ENCODE measurements at places on chromosomes 16 and 17.
A peak's percentile ranks its signal among the peaks of the same experiment; 100 is the strongest.

- no peak for DNase-seq
These were observed 21.1 kb upstream of the SPPL2C start for GRCh38 chr17:45823598-45823997.

DNA sequence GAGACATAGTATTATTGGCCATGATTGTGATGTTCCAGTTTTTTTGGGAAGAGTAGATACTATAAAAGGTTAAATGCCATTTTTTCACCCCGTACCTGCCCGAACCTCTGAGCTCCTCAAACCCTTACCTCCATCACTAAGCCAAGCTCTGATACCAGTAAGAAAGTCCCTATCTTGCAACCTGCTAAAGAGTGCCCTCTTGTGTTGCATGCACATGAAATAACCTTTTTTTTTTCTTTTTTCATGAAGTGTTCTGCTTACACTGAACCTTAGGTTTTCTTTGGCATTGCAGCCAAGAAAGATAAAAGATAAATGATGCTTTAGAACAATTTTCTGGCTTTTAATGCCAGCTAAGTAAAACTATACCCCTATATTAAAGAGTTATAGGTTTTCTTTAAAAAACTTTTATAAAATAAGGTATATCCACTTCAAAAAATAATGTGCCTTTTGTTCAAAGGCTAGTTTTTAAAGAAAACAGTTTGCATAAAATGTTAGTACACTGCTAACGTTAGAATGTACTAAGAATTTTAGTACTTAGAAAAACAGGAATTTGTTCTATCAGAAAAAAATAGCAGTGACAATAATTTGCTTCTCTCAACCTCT is 295.3 kb upstream of the PMFBP1 start:
- no peak for DNase-seq

DNA sequence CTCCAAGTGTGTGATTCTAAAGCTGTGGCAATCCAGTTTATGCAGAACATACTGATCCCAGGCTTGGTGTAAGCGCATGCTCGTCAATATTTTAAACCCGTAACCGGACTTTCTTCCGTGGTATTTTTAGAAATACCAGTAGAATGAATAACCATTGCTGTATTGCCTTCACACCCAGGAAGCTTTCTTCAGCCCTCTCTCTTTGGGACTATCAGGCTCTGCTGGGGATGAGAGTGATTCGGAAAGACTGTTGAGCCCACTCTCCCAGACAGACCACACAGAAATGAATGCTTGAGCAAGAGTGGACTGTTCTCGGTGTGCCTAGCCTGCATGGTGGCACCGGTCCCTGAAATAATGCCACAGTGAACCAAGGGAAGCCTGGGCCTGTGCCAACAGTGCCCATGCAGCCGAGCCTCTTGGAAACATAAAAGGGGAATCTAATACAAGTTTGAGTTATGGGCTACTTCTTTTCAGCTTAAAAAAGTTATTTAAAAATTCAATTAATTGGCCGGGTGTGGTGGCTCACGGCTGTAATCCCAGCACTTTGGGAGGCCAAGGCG is 89.9 kb upstream of the ELAC2 start:
- DNase-seq: no peak

DNA sequence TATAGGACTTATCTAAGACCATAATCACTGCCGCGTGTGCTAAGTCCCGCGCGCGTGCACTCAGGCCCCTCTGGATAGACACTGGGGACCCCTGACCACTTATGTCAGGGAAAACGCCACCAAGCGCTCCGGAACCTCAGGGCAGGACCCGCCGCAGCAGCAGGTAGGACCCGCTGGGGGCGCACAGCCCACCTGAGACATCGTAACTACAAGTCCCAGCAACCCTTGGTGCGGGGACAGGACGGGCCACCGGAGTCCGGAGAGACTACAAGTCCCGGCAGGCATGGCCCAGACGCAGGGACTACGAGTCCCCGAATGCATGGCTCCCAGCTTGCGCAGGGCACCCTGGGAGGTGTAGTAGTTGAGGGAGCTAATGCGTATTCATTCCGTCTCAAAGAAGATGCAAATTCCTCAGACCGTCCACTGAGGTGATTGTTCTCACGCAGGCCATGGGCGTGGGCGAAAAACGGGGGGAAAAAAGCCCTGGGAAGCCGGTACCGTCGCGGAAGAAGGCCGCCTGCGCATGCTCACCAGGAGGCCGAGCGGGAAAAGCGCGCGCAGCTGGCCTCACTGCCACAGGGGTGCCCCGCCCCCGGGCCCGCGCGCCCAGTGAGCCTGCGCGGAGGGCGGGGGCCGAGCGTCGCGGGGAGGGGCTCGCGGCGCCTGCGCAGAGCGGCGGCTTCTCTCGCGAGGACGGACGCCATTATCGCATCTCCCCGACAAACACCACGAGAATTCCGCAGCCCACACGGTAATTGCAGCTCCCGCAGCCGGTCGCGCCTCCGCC is at the start of gene BANP:
TSS of gene BANP (plus strand) at position 670 of the 787 bp plus-strand sequence. CDS start 23,682 bp downstream, outside the sequence.
- DNase-seq: peak; percentile 96

DNA sequence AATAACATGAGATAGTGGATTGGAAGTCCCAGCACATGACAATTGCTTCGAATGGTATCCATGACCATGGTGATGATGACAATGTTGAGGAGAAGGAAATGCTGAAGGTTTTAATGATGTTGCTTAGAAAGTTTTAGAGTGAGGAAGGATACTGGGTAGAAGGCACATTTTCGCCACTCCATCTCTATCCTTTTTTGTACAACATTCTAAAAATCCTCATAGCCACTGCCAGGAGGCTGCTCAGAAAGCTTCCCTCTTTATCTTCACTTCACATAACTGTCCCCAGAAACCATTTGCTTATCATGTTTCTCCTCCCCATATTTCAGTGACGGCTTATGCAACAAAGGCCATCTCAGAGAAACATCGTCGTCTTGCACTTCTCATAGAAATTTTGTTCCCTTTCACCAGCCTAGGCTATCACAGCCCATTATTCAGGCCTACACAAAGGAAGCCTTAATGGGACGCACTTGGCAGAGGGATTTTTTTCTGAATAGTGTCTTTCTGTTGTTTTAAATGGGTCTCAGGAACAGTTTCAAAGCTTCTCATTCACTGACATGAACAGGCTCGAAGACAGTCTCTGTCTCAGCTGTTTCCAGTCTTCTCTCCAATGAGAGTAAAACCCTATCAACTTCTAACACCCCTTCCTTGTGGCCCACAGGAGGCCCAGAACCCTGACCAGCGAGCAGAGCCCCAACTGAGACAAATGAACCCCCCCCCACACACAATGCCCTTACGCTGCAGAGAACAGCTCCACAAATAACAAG is 506.7 kb downstream of the HAPSTR1 start:
- DNase-seq: no peak

- DNase-seq: no peak
These were observed 86.8 kb downstream of the WWP2 start for GRCh38 chr16:69848637-69849545.

DNA sequence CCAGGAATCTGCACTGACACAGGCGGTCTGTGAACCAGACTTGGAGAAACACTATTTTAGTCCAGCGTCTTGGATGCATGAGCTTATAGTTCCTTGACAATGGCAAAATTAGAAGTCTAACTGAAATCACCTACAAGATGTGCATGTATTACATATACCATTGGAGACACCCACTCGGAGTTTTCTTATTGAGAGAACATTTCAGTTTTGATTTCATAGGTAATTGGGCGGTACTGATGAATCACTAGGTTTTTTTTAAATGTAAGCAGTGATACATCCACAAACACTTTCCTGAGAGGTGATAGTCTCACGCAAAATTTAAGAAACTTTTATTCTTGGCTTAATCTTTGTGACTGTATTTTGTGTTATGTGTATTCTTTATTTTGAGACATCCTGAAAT is 69.8 kb downstream of the PRKCA start:
- DNase-seq: no peak

GRCh38 chr16:35574454-35575431 is 2115.3 kb downstream of the TP53TG3F start:
- no peak for DNase-seq

DNA sequence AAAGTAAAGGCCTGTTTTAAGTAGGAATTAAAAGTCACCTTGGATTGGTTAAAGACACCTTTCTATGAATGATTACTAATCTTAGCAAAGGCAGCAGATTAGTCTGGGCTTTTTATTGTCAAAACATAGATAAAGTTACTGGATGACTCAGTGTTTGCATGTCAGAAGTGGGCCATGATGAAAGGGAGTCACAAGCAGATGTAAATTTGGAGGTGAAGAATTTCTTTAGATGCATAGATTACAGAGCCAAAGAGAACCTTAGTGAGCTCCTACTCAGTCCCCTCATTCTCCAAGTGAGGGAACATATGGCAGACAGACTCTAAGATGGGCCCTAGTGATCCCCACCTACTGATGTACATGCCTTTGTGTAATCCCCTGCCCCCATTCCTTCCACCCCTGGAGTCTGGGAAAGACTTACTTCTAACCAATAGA is 124.5 kb downstream of the HS3ST3A1 start:
- no peak for DNase-seq

DNA sequence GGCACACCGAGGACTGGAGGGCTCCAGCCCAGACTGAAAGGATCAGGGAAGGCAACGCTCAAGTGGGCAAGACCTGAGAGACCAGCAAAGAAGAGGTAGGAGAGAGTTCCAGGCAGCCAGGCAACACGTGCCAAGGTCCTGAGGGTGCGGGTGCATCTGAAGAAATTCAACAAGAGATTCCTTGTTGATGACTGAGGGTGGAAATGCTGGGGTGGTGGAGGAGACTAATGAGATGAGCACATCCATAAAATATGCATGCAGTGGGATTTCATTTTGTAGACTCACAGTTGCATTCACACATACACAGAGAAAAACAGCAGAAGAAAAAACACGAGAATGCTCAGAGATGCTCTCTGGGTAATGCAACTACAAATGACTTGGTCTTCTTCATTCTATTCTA is 154.8 kb upstream of the FOXF1 start:
- no peak for DNase-seq

DNA sequence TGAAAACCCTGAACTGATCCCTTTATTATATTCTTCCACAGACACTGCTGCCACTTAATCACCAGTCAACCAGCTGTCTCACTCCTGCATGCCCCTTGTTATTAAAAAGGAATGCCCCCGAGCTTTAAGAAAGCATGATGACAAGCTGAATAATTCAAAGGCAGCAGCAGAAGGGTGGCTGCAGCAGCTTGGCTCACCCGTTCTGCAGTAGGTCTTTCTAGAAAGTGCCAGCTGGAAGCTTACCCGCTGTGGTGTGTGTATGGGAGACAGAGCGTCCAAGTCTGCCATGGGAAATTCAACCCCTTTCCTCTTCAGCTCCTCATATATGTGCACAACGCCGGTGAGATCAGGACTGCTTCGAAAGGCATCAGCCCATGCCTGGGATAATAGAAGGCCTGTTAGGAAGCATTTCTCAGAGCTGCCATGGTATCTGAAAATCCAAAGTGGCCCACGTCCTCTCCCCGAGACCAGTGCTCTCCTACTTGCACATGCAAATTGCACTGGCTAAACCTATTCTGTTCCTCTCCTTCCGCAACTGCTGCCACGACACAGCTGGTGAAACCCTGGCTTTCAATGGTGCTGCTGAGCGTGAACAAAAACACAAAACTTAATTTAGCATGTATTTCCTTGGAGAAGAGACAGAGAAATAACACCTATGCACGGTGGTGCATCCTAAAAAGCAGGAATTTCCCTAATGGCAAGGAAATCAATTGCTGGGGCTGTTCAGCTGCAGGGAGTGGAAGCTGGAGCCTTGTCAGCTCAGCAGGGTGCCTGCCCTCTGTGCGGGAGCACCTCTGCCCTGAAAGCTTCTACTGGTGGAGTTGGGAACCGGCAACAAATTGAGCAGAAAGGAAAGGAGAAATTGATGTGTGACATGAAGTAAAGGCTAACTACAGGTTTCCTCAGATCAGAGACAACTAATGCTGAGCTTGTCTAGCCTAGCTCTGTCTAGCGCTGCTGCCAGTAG is 47.9 kb upstream of the SREBF1 start:
- DNase-seq: no peak

DNA sequence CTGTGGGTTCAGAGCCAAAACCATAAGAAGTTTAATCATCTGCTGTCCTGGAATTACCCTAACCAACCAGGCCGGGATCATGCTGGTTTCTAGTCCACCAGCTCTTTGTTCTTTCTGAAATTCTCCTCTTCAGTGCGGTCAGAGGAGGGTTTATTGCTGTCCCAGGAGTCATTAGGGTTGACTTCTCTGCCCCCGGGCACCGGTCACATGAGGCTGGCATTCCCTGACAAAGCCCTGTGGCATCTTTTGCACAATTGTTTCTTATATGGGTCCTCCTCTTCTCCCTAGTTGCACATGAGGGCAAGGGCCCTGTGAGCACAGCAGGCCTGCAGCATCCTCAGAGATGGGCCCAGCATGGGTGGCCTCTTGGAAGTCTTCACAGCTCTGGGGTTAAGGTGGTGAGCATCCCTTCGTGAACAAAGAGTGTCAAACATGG is 243.9 kb downstream of the IRF8 start:
- no peak for DNase-seq

DNA sequence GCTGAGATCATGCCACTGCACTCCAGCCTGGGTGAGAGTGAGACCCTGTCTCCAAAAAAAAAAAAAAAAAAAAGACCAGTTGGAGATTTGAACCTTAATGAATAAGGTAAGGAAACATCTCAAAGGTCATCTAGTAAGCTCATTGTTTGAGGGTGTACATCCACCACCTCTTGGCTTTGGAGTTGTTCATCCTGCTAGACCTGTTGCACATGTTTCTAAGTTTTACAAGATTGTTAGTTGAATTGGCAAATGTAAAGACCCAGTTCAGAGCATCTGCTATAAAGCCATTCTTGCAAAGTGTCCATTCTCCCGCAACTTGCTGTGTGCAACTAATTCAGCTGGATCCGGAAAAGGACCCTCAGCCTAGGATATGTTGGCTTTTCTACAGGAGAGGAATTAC is 1.5 kb downstream of the PSMD7 start:
- DNase-seq: no peak

GRCh38 chr17:64255764-64256163 is 7.3 kb downstream of the TEX2 start:
- DNase-seq: no peak

- no peak for DNase-seq
These were observed 4.6 kb downstream of the CIITA start for GRCh38 chr16:10881479-10882030.

GRCh38 chr17:60901806-60902205 is 224.2 kb downstream of the BCAS3 start:
- no peak for DNase-seq

GRCh38 chr16:30116291-30117207 is 3.2 kb upstream of the GDPD3 start:
- no peak for DNase-seq

- DNase-seq: no peak
These were observed 2.1 kb downstream of the MED13 start for GRCh38 chr17:62062944-62063343.

DNA sequence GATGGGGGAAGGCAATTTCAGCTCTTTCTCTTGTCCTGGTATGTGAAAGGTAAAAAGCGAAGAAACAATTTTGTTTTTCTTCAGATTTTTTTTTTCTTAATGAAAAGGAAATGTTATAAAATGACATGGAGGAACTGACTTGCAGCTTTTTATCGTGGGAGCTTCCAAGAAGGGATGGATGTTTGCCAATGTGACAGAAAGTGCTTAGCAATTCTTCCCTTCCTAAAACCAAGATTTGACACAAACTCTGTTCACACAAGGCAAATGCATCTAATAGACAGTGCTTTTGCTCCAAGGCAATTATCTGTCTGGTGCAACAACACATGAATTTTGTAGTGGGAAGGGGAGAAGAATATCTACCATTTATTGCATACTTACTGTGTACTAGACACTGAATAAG is 988.5 kb downstream of the CDH11 start:
- DNase-seq: no peak

Data from activated naive CD8-positive, alpha-beta T cell treated with anti-CD3 and anti-CD28 coated beads, Interleukin-2, amount 50 U/mL, for 24 hours (primary cell).